ENCODE measurements at places on chromosomes 1 and 21. TPM values are rescaled to one million over a fixed set of nuclear protein-coding genes. Genes with fewer than 3 reads are reported as not detected.
A peak's percentile ranks its signal among the peaks of the same experiment; 100 is the strongest.

GRCh38 chr1:24776821-24777220 lies 31.6 kb downstream of the CLIC4 start:
- DNase-seq: no peak

GRCh38 chr1:157948312-157949073 lies 45.0 kb upstream of the KIRREL1 start:
- peak; percentile 52 for DNase-seq

DNA sequence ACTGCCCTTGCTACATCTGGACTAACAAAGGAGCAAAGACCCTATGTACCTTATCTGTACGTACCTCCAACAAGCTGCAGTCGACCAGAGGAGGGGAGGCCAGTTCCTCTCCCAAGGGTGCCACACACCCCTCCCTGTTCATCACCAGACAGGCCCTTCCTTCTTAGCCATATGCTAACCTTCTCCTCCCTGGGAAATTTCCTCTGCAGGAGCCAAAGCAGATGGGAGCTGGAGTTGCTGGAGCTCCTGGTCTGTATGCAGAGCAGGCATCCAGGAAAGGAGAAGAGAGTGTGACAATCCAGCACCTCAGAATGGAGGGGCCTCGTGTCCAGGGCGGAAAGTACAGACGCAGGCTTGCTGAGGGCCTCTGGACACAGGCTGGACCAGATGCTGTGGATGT lies 48.5 kb downstream of the C8B start:
- DNase-seq: no peak

- DNase-seq: peak; percentile 75
Measured at GRCh38 chr1:179794669-179795068, 51.6 kb downstream of the FAM163A start.

Gene C1QB
- not detected for total RNA-seq

GRCh38 chr1:184941735-184942134 lies 32.6 kb downstream of the NIBAN1 start:
- no peak for DNase-seq

GRCh38 chr1:206497363-206497762 lies 10.0 kb upstream of the RASSF5 start:
- DNase-seq: no peak

- peak; percentile 73 for DNase-seq
Measured at GRCh38 chr1:54302951-54303843, 103.0 kb downstream of the SSBP3 start.

Gene PLA2G2F
- total RNA-seq: not detected

Gene CHRNB2
- total RNA-seq: 1.0 TPM

DNA sequence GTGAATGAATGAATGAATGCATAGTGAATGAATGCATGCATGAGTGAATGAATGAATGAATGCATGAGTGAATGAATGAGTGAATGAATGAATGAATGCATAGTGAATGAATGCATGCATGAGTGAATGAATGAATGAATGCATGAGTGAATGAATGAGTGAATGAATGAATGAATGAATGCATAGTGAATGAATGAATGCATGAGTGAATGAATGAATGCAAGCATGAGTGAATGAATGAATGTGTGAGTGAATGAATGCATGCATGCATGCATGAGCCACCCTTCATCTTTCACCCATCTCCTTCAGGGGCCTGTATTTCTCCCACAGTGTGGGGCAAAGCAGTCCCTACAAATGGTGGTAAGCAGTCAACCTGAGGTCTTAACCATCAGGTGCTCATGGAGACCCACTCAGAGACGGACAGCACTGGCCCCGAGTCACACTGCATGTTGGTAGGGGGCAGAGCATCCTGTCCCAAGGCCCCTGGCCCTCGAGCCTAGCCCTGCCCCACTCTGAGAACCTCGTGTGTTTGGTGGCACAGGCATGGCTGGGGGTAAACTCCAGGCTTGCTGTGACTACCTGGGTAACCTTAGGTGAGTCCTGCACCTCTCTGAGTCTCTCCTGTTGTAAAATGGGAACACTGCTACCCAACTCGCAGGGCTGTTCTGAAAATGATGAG lies 28.0 kb upstream of the PAX7 start:
- DNase-seq: no peak

Data from Daoy (cell line).